ENCODE measurements at places on chromosomes 12 and 14.

- H3K4me1 ChIP-seq = peaks cover 2% of the 10 kb centered on the region
- no peak overlapping the region for H3K4me3 ChIP-seq
- DNase-seq = no peak
- no peak overlapping the region for H3K27ac ChIP-seq
- H3K27me3 ChIP-seq = no peaks in the 10 kb centered on the region
These were observed 482.5 kb downstream of the FLRT2 start for GRCh38 chr14:86012461-86012860.

DNA sequence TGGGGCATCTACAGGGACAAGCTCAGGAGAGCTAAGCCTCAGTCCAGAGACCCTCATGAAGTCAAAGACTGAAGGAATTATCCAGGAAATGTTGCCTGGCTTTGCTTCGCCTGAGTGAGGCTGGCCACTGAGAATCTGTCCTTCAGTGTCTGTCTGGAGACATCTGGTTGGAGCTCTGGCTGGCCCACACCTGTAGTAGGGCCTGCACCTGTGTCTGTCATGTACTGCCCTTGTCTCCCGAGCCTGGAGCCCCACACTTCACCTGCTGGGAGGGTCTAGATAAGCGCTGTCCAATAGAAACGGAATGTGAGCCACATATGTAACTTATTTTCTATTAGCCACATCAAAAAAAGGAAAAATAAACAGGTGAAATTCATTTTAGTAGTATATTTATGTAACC, 9.9 kb upstream of the HDAC7 start:
- H3K4me3 ChIP-seq = no peak overlapping the region
- H3K27ac ChIP-seq = peak overlapping the region; percentile 95
- no peak for DNase-seq
- H3K4me1 ChIP-seq = peaks cover 34% of the 10 kb centered on the region

- H3K36me3 ChIP-seq = peaks cover 24% of the 10 kb centered on the region
- H3K4me3 ChIP-seq = no peak overlapping the region
- H3K27ac ChIP-seq = no peak overlapping the region
- H3K4me1 ChIP-seq = peaks cover 10% of the 10 kb centered on the region
These were observed 203.0 kb downstream of the ESR2 start for GRCh38 chr14:64091217-64091616.

DNA sequence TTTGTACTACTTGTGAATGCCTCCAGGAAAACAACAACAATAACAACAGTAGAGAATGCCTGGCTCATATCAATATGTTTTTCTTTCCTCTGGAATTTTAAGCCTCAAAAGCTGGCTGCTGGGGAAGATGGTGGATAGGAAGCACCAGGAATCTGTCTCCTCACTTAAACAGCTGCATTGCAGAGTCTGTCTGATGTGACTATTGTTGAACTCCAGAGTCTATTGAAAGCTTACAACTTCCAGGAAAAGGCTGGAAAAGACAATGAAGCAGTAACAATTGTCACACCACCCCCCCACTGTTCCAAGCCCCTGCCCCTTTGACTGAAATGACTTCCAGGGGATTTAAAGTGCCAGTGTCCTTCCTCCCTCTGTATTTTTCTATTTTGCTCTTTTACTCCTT, 309.7 kb downstream of the BMP4 start:
- DNase-seq = no peak
- H3K27ac ChIP-seq = no peak overlapping the region

GRCh38 chr14:82029038-82029437, 495.4 kb upstream of the SEL1L start:
- H3K4me1 ChIP-seq = no peaks in the 10 kb centered on the region
- no peak overlapping the region for H3K4me3 ChIP-seq
- H3K27me3 ChIP-seq = no peaks in the 10 kb centered on the region

DNA sequence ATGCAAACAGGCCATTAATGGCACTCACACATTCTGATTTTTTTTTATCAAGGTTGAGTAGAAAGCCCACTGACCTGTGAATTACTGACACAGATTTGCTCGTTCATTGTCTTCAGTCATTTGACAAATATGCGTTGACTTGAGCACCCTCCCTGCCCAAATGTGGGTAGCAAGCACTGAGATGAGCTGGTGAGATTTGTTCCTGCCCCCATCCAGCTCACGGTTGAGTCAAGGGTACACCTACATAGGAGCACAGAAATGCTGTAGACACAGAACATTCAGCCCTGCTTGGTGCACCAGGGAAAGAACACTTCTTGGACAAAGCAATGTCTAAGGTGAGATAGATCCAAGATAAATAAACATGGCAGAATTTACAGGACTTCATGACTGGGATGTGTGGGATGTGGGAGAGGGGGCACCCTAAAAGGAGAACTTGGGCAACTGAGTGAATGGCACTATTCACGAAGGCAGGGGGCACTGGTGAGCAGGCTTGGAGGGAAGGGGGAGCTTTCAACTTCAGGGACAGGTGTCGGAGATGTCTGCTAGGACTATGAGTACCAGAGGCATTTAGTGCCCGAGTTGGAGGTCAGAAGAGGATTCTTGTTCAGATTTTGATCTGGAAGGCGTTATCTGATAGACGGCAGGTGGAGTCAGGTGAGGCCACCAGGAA, 213.4 kb downstream of the VRK1 start:
- no peaks in the 10 kb centered on the region for H3K36me3 ChIP-seq
- no peak overlapping the region for H3K27ac ChIP-seq
- H3K27me3 ChIP-seq = peaks cover 5% of the 10 kb centered on the region
- DNase-seq = no peak
- no peak overlapping the region for H3K4me3 ChIP-seq

DNA sequence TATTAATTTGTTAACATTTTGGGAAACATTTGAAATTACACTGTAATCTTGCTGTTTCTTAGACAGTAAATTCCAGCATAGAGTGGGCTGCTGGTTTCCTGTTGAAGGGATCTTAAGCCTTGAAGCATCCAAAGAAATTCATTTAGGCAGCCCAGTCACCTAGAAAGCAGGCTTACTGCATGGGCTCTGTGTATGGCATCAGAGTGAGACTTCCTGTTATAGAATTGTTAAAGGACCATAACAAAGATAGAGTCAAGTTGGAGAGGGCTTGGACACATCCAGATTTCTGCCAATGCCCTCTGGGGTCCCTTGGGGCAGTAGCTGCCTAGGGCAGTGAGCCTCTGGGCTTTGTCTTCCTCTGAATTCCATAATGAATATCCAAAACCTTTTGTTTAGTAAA, 149.2 kb downstream of the DYRK2 start:
- H3K4me1 ChIP-seq = peaks cover 4% of the 10 kb centered on the region
- no peak for DNase-seq
- H3K27me3 ChIP-seq = no peaks in the 10 kb centered on the region
- no peak overlapping the region for H3K27ac ChIP-seq
- no peaks in the 10 kb centered on the region for H3K36me3 ChIP-seq
- no peak overlapping the region for H3K4me3 ChIP-seq

- H3K4me3 ChIP-seq = no peak overlapping the region
- H3K36me3 ChIP-seq = no peaks in the 10 kb centered on the region
- H3K4me1 ChIP-seq = no peaks in the 10 kb centered on the region
- no peak for DNase-seq
- H3K27ac ChIP-seq = no peak overlapping the region
These were observed 18.7 kb upstream of the EPYC start for GRCh38 chr12:91023326-91024004.

GRCh38 chr14:51783765-51784164, 76.6 kb upstream of the GNG2 start:
- H3K36me3 ChIP-seq = no peaks in the 10 kb centered on the region
- H3K27me3 ChIP-seq = no peaks in the 10 kb centered on the region
- H3K4me3 ChIP-seq = no peak overlapping the region
- no peak for DNase-seq
- peaks cover 9% of the 10 kb centered on the region for H3K4me1 ChIP-seq
- H3K27ac ChIP-seq = no peak overlapping the region

GRCh38 chr12:52235001-52235764, 2.1 kb downstream of the KRT7 start:
- peaks cover 71% of the 10 kb centered on the region for H3K36me3 ChIP-seq
- peaks cover 62% of the 10 kb centered on the region for H3K4me1 ChIP-seq
- H3K27ac ChIP-seq = peak overlapping the region; percentile 99
- DNase-seq = peak; percentile 42

- no peaks in the 10 kb centered on the region for H3K4me1 ChIP-seq
- H3K4me3 ChIP-seq = no peak overlapping the region
- no peaks in the 10 kb centered on the region for H3K36me3 ChIP-seq
- H3K27me3 ChIP-seq = no peaks in the 10 kb centered on the region
- DNase-seq = no peak
These were observed 76.9 kb upstream of the SFSWAP start for GRCh38 chr12:131634037-131634436.

DNA sequence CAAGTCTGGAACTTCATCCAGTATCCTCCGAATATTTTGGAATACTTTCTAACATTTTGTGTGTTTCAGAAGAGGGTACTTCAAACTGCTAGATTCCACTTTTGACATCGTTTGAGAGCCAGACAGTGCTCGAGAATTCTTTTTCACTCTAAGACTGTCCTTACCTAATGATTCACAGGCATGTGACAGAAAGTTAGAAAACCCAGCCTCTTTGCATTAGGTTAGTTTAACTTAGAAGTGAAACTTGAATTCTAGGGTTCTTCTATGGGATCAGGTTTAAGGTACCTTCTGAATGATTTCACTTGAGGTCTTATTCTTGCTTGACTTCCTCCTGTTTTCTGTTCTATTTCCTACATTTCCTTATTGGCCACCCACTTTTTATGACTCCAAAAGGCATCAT, 431.8 kb downstream of the SLC6A15 start:
- no peak overlapping the region for H3K27ac ChIP-seq
- no peak for DNase-seq
- no peaks in the 10 kb centered on the region for H3K4me1 ChIP-seq
- H3K27me3 ChIP-seq = no peaks in the 10 kb centered on the region

GRCh38 chr14:69554500-69554899, 20.2 kb downstream of the CCDC177 start:
- no peaks in the 10 kb centered on the region for H3K36me3 ChIP-seq
- H3K4me1 ChIP-seq = peaks cover 5% of the 10 kb centered on the region
- H3K27me3 ChIP-seq = peaks cover 7% of the 10 kb centered on the region
- no peak overlapping the region for H3K4me3 ChIP-seq
- H3K27ac ChIP-seq = no peak overlapping the region

DNA sequence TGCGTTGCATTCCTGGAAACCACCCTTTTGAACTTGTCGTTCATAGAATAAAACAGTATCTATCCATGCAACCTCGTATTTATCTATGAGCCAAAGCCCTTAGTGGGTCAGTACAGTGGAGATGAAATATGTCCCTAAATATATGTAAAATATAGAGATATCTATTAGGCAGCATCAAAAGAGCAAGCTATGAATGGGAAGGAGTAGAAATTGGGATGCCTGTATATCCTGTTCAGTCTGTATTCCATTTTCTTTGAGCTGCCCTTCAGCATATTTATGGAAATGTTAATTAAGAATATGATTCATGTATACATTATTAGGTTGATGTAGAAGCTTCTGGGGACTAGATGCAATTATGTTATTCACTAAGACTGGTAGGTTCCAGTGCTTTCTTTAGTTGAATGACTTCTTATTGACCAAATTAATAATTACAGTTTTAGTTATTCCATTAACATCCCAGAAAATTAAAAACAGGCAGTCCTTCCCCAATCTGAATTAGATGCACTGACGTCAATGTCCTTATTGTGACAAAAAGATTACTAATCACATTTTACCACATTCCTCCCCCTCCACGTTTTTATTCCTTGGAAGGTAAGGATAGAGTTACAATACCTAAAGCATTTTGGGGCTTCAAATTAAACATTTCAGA, 11.9 kb upstream of the FRMD6 start:
- peaks cover 20% of the 10 kb centered on the region for H3K4me1 ChIP-seq
- H3K27ac ChIP-seq = no peak overlapping the region
- DNase-seq = no peak
- peaks cover 39% of the 10 kb centered on the region for H3K36me3 ChIP-seq
- no peak overlapping the region for H3K4me3 ChIP-seq

- H3K4me1 ChIP-seq = peaks cover 6% of the 10 kb centered on the region
- no peaks in the 10 kb centered on the region for H3K27me3 ChIP-seq
- no peak for DNase-seq
These were observed 822 bp upstream of the POU6F1 start for GRCh38 chr12:51218607-51219161.

DNA sequence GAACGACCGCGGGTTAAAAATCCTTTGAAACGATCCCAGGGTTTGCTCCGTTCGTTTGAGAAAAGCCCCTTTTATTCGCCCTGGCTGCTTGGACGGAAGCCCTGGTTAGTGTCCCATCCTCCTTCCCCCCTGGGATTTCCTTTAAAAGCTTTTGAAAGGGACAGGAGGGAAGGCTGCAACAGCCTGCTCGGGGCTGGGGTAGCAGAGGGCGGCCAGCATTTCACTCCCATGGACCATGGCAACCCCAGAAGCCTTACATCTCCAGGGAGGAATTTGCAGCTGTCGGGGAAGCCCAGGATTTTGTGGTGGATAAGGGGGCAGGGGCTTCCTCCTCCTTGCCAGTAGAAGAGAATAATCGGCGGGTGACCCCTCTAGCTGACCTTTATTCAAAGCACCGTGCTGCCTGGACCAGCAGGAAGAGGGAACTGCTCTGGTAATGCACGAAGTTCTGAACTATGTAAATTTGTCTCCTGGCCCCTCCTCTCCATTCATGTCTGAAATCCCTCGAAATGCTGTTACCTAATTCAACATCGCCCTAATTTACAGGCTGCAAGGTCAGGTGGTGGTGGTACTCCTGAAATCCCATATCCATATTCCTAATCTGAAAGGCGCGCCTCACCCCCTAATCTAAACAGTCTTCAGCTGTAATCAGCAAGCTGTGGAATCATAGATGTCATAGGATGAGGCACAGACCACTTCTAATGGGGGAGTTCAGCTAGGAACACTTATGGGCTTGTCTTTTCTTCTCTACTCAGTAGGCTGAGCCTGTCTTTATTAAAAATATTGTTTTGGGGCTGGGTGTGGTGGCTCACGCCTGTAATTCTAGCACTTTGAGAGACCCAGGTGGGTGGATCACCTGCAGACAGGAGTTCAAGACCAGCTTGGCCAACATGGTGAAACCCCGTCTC, 1.0 kb upstream of the CLIP1 start:
- peak overlapping the region; percentile 88 for H3K27ac ChIP-seq
- H3K4me1 ChIP-seq = no peaks in the 10 kb centered on the region
- no peaks in the 10 kb centered on the region for H3K36me3 ChIP-seq
- H3K4me3 ChIP-seq = peak overlapping the region; percentile 100
- no peaks in the 10 kb centered on the region for H3K27me3 ChIP-seq

DNA sequence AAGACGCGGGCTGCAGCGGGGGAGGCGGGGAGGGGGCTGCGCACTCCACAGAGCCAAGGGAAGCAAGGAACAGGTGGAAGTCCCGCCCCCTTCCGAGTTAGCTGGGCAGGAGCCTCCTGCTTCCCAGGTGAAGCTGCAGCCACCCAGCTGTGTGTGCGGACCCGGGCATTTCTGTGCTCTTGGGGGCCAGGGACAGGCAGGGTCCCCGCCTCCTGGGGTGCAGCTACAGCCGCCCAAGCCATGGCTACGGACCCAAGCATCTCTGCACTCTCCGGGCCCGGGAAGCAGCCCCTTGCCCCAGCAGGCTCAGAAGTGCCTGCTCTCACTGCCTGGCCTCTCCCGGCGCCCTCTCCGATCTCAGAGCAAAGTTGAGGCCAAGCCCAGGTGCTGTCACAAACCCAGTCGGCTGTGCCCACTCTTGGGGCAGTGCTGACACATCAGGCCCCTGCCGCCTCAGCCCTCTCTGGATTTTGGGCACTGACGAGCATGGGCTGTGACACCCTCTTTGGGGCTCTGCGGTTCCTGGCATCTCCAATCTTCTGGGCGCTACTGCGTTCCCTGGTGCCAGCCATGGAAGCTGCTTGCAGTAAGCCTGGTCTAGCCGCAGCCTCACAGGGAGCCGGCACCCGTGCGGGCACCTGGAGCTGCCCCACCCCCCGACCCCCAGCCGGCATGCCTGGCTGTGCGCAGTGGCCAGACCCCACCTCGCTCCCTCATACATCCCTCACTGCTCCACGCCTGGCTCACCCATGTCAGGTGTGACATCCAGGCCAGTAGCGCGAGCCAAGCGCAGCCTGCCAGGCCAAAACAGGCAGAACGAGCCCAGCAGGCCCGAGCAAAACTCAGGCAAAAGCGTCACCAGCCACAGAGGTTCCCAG, 8.5 kb upstream of the MGAT4C start:
- no peaks in the 10 kb centered on the region for H3K27me3 ChIP-seq
- no peak for DNase-seq
- H3K27ac ChIP-seq = no peak overlapping the region
- no peak overlapping the region for H3K4me3 ChIP-seq
- H3K4me1 ChIP-seq = no peaks in the 10 kb centered on the region
